ENCODE measurements at places on chromosomes 1 and 21. TPM values are rescaled to one million over a fixed set of nuclear protein-coding genes. Genes with fewer than 3 reads are reported as not detected.

Gene S100A8
- 1.9 TPM for total RNA-seq

Gene PLA2G2D
- total RNA-seq = 1.7 TPM

GRCh38 chr1:151143986-151144385 lies 2.4 kb downstream of the SEMA6C start:
- no peaks in the 10 kb centered on the region for H3K36me3 ChIP-seq
- H3K4me1 ChIP-seq = peaks cover 15% of the 10 kb centered on the region
- no peak overlapping the region for H3K4me3 ChIP-seq
- no peak overlapping the region for H3K27ac ChIP-seq
- no peaks in the 10 kb centered on the region for H3K27me3 ChIP-seq

DNA sequence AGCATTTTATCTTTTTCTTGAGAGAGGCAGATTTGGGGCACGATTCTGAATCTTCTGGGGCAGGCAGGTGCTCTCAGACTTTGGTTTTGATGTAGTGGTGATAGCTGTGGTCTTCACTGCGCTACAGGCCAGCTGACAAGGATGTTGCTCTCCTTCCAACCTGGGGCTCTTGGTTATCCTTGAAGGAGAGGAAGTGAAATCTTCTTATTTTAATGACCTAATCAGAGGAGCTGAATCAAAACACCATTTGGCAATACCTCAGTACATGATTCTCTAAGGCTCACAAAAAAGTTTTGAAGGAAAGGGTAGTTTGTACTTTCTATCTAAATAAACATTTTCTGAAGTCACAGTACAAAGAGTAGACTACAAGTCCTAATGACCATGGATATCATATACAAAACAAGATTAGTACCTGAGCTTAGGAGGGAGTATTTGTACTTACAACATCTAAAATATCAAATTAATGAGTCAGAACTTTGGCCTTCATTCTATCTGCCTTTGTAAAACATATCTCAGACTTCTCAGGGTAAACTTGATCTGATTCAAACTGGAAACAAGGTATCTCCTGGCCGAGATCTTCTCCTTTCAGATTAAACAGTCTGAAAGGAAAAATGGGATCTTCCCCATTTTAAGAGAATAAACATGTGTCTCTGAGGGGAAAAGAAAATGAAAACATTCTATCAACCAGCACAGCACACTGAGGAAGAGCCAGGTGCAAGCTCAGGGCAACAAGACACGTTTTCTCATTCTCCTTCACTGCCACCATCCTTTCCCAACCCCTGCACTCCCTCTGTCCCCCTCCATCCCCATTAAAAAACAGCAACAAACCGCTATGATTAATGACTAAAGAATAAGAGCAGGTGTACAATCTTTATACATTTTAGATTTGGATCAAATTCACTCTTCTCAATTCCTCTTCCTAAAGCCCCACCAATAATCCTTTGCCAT lies 69.2 kb downstream of the SH3GLB1 start:
- H3K4me3 ChIP-seq = no peak overlapping the region
- DNase-seq = no peak
- H3K27ac ChIP-seq = no peak overlapping the region
- H3K27me3 ChIP-seq = no peaks in the 10 kb centered on the region

GRCh38 chr1:42963378-42964043 lies 4.8 kb upstream of the SLC2A1 start:
- H3K4me3 ChIP-seq = no peak overlapping the region
- no peaks in the 10 kb centered on the region for H3K36me3 ChIP-seq
- no peak for DNase-seq

DNA sequence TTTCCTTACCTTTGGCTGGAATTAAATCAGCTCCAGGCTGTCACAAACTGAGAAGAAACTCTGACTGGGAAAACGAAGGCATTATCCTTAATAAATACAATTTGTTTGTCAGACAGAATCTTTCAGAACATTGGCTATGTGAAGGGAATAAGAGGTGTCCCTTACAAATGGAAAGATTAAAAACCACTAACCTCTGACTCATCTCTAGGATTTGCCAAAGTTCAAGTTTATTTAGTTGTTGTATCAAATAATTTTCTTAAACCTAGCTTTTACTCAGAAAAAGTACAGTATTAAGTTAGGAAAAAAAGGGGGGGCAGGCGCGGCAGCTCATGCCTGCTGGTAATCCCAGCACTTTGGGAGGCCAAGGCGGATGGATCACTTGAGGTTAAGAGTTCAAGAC lies 15.7 kb downstream of the SERTAD4 start:
- no peak for DNase-seq
- H3K36me3 ChIP-seq = no peaks in the 10 kb centered on the region
- H3K27me3 ChIP-seq = no peaks in the 10 kb centered on the region

Gene ESPN
- total RNA-seq = not detected

DNA sequence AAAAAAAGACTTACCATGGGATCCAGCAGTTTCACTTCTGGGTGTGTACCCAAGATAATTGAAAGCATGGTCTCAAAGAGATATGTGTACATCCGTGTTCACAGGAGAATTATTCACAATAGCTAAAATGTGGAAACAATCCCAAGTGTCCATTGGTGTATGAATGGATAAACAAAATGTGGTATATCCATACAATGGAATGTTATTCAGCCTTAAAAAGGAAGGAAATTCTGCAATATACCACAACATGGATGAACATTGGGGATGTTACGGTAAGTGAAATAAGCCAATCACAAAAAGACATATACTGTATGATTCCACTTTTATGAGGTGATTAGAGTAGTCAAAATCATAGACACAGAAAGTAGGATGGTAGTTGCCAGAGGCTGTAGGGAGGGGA lies 7.0 kb upstream of the TUT4 start:
- no peaks in the 10 kb centered on the region for H3K27me3 ChIP-seq
- H3K4me1 ChIP-seq = no peaks in the 10 kb centered on the region
- no peak for DNase-seq
- H3K36me3 ChIP-seq = no peaks in the 10 kb centered on the region
- no peak overlapping the region for H3K4me3 ChIP-seq

Gene SPATA1
- total RNA-seq = 8.6 TPM

DNA sequence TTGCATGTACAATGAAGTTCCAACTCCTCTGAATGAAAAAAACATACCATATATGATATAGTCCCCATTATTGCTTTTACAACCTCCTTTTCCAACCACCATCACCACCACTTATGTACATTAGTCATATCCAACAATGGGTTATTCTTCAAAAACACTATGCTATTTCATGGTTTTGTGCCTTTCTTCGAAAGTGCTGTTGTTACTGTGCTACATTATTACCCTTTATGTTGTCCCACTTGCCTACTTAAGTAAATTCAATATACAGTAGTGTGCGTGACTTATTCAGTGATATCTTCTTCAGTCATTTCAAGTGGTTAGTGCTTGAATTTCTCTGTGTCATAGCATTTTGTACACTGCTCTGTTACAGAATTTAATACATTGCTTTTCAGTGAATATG lies 105.3 kb downstream of the ASH1L start:
- no peaks in the 10 kb centered on the region for H3K4me1 ChIP-seq
- DNase-seq = no peak
- no peaks in the 10 kb centered on the region for H3K27me3 ChIP-seq

DNA sequence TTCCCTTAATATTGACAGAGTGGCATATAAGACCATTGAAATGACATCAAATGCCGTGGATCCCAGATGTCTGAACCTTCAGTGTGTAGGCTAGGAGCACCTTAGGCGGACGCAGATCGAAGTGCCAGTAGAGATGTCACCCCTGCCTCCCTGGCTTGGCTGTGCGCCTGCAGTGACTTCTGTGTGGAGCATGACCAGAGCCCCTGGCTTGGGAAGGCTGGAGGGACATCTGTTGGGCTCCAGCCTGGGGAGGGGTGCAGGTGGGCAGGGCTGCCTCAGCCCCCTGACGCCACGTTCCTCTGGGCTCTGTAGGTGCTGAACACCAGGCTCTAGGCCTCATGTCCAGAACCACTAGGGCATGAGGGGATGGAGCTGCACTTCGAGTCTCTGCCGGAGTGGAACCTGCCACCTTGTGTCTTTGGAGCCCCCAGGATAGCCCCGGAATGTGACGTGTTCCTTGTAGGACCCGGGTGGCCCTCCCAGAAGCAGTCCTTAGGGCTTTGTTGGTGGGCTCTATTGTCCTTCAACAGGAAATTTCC lies 103.8 kb downstream of the ADARB1 start:
- no peaks in the 10 kb centered on the region for H3K27me3 ChIP-seq
- peaks cover under 1% of the 10 kb centered on the region for H3K36me3 ChIP-seq
- H3K4me3 ChIP-seq = no peak overlapping the region
- H3K4me1 ChIP-seq = no peaks in the 10 kb centered on the region
- H3K27ac ChIP-seq = no peak overlapping the region

DNA sequence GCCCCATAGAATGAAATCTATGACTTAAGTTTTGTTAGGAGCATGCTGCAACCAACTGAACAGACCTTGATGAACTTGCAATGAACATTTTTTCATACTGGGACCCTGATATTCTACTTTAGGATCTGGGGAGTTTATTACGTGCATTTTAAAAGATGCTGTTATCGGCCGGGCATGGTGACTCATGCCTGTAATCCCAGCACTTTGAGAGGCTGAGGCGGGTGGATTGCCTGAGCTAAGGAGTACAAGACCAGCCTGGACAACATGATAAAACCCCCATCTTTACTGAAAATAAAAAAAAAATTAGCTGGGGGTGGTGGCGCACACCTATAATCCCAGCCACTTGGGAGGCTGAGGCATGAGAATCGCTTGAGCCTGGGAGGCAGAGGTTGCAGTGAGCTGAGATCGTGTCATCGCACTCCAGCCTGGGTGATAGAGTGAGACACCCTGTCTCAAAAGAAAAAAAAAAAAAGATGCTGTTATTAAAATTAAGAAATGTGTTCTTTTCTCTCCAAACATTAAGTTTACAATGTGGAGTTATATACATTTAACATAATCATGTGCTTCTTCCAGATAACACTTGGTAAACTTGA lies 7.1 kb downstream of the MPZL1 start:
- H3K4me3 ChIP-seq = no peak overlapping the region
- peaks cover 12% of the 10 kb centered on the region for H3K4me1 ChIP-seq
- no peak for DNase-seq
- no peaks in the 10 kb centered on the region for H3K27me3 ChIP-seq

GRCh38 chr1:78387201-78387600 lies 103.6 kb upstream of the PTGFR start:
- no peaks in the 10 kb centered on the region for H3K36me3 ChIP-seq
- no peaks in the 10 kb centered on the region for H3K27me3 ChIP-seq
- H3K4me1 ChIP-seq = no peaks in the 10 kb centered on the region
- DNase-seq = no peak
- no peak overlapping the region for H3K27ac ChIP-seq

GRCh38 chr1:228085287-228085951 lies 2.9 kb downstream of the ARF1 start:
- H3K36me3 ChIP-seq = no peaks in the 10 kb centered on the region
- peak overlapping the region; percentile 38 for H3K27ac ChIP-seq
- no peak for DNase-seq

Gene COA7
- 11.3 TPM for total RNA-seq

GRCh38 chr1:22870201-22870871 lies 102.3 kb downstream of the LACTBL1 start:
- no peaks in the 10 kb centered on the region for H3K27me3 ChIP-seq
- H3K4me1 ChIP-seq = no peaks in the 10 kb centered on the region
- H3K27ac ChIP-seq = no peak overlapping the region
- DNase-seq = no peak
- H3K4me3 ChIP-seq = no peak overlapping the region

GRCh38 chr1:215889871-215890270 lies 322.8 kb downstream of the KCTD3 start:
- no peak overlapping the region for H3K27ac ChIP-seq
- DNase-seq = no peak
- no peaks in the 10 kb centered on the region for H3K4me1 ChIP-seq
- no peak overlapping the region for H3K4me3 ChIP-seq

Gene OBSCN
- total RNA-seq = 65.3 TPM

GRCh38 chr21:46052703-46053651 lies 44.9 kb upstream of the COL6A2 start:
- H3K27ac ChIP-seq = no peak overlapping the region
- DNase-seq = no peak
- peaks cover 5% of the 10 kb centered on the region for H3K4me1 ChIP-seq
- no peaks in the 10 kb centered on the region for H3K36me3 ChIP-seq

All from B cell (primary cell).